A549 treated with Mapracorat at 1 μM for 4 hours (cell line): ENCODE measurements at places on chromosomes 3 and 15. TPM values are rescaled to one million over a fixed set of nuclear protein-coding genes. Genes with fewer than 3 reads are reported as not detected.

The RYR3 gene
- 0.08 to 0.22 TPM (median 0.09 TPM) in 3 of 5 replicates, not detected in the others for total RNA-seq

The SH3GL3 gene
- 0.47 to 1.3 TPM (median 0.78 TPM) in 5 replicates for total RNA-seq

The WDR72 gene
- 6.0 to 7.3 TPM (median 6.9 TPM) in 5 replicates for total RNA-seq

The GABRR3 gene
- not detected in 5 replicates for total RNA-seq

The TRPM7 gene
- total RNA-seq = 19.2 to 24.5 TPM (median 23.5 TPM) in 5 replicates
